ENCODE measurements at places on chromosomes 2 and 18. TPM values are rescaled to one million over a fixed set of nuclear protein-coding genes. Genes with fewer than 3 reads are reported as not detected.

DNA sequence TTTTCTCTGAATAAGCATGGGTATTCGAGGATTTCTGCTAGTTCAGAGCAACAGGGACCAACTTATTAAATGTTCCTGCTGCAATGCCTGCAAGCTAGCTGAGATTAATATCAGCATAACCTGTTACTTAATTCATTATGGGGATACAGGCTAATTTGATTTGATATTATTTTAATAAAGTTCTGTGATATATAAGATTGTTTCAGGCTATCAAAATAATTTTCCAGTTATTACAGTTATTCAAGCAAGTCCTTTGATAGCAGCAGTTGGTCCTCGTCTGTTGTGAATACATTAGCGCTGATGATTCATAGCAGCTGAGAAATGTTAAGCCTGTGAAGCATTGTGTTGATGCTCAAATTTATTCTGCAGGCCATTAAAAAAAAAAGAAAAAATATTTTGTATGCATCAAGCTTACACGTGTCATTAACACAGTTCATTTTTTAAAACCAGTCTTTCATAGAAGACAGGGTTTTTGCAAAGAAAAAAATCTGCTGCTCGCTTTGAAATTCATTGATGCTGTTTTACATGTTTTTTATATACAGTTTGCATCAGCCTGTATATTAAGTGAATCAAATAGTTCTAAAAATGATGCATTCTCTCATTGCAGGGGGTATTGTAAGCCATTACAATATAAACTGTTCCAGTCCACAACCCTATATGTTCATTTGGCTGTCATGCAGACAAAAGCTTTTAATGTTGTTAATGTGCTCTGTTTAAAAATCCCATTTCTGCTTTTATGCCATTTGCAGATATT lies 482.5 kb downstream of the BCL11A start:
- no peaks in the 10 kb centered on the region for H3K4me1 ChIP-seq
- no peaks in the 10 kb centered on the region for H3K36me3 ChIP-seq
- H3K4me3 ChIP-seq = no peak overlapping the region
- H3K27ac ChIP-seq = no peak overlapping the region

DNA sequence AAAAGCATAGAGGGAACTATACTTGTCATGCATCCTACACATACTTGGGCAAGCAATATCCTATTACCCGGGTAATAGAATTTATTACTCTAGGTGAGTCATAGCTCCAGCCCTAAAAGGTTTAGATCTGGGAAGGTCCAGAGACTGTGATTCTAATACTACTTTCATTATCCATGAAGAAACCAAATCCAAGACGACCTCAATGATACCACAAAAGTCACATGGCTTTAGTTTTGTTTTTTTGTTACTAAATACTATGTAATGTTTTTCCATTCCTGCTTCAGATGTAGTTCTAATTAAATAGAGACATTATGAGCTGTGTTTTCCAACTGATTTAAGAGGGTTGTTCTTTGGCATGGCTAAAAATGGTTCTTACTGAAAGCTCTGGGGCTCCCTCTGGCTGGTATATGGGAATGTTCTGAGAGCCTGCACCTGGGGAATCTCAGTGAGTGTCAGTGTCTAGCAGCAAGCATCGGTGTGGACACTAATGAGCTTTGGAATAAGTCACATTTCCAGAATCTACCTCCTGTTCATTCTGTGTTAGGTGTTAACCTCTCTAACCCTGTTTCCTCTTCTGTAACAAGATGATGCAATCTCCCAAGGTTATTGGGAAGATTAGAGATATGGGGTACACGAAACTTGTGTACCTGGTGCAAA lies 20.5 kb upstream of the IL1RL2 start:
- no peak overlapping the region for H3K27ac ChIP-seq
- H3K4me3 ChIP-seq = no peak overlapping the region
- peak; percentile 59 for DNase-seq
- no peaks in the 10 kb centered on the region for H3K27me3 ChIP-seq

Gene TLX2
- total RNA-seq = not detected

Gene SERPINB3
- not detected for total RNA-seq

GRCh38 chr18:51522821-51523220 lies 325.3 kb upstream of the MEX3C start:
- no peak overlapping the region for H3K27ac ChIP-seq
- no peaks in the 10 kb centered on the region for H3K4me1 ChIP-seq
- no peaks in the 10 kb centered on the region for H3K36me3 ChIP-seq
- no peak for DNase-seq
- no peak overlapping the region for H3K4me3 ChIP-seq

DNA sequence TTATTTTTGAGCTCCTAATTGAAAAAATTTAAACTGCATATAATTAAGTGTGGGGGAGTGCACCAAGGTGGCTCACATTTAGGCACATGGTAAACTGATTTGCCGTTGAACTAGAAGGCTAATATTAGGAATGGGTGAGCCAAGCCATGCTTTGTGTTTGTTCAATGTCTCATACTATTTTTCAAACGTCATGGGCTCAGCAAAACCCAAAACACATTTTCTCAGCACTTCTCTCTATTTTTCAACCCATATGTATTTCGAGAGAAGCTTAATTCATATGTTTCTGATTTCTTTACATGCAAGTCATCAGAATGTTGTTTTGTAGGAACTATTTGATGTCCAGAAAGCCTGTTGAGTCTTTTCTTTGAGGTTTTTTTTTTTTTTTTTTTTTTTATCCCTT lies 291.2 kb downstream of the TCF4 start:
- DNase-seq = no peak
- H3K4me3 ChIP-seq = no peak overlapping the region
- no peaks in the 10 kb centered on the region for H3K4me1 ChIP-seq
- no peak overlapping the region for H3K27ac ChIP-seq
- H3K36me3 ChIP-seq = peaks cover 5% of the 10 kb centered on the region
- no peaks in the 10 kb centered on the region for H3K27me3 ChIP-seq

GRCh38 chr2:235498946-235499812 lies 5.3 kb downstream of the AGAP1 start:
- DNase-seq = no peak
- H3K4me3 ChIP-seq = no peak overlapping the region
- H3K4me1 ChIP-seq = peaks cover 24% of the 10 kb centered on the region
- no peaks in the 10 kb centered on the region for H3K36me3 ChIP-seq
- H3K27me3 ChIP-seq = no peaks in the 10 kb centered on the region

- H3K4me1 ChIP-seq = peaks cover 5% of the 10 kb centered on the region
- no peak overlapping the region for H3K27ac ChIP-seq
- no peak overlapping the region for H3K4me3 ChIP-seq
- peak; percentile 65 for DNase-seq
These were observed 273.3 kb upstream of the TCF4 start for GRCh38 chr18:55861266-55861665.

Gene AGXT
- total RNA-seq = not detected

- H3K4me1 ChIP-seq = peaks cover 30% of the 10 kb centered on the region
- H3K4me3 ChIP-seq = no peak overlapping the region
- H3K27ac ChIP-seq = no peak overlapping the region
- no peak for DNase-seq
These were observed 39.3 kb downstream of the TSHZ1 start for GRCh38 chr18:75249672-75250470.

- H3K4me1 ChIP-seq = no peaks in the 10 kb centered on the region
- H3K36me3 ChIP-seq = no peaks in the 10 kb centered on the region
- no peaks in the 10 kb centered on the region for H3K27me3 ChIP-seq
- H3K4me3 ChIP-seq = no peak overlapping the region
- H3K27ac ChIP-seq = no peak overlapping the region
These were observed 190.0 kb downstream of the NAPG start for GRCh38 chr18:10715791-10716190.

Gene UCN
- not detected for total RNA-seq

GRCh38 chr2:73068147-73068546 lies 3.4 kb downstream of the SFXN5 start:
- H3K4me1 ChIP-seq = peaks cover 31% of the 10 kb centered on the region
- H3K27ac ChIP-seq = no peak overlapping the region
- no peaks in the 10 kb centered on the region for H3K36me3 ChIP-seq
- no peak for DNase-seq

Gene FBXO36
- 1.1 TPM for total RNA-seq

GRCh38 chr2:164651361-164651760 lies 30.1 kb upstream of the GRB14 start:
- H3K36me3 ChIP-seq = no peaks in the 10 kb centered on the region
- no peak overlapping the region for H3K4me3 ChIP-seq
- H3K27me3 ChIP-seq = no peaks in the 10 kb centered on the region

GRCh38 chr2:222176890-222177289 lies 121.9 kb downstream of the PAX3 start:
- H3K36me3 ChIP-seq = no peaks in the 10 kb centered on the region
- no peaks in the 10 kb centered on the region for H3K4me1 ChIP-seq
- no peak overlapping the region for H3K4me3 ChIP-seq
- no peak for DNase-seq
- H3K27me3 ChIP-seq = no peaks in the 10 kb centered on the region

- H3K4me3 ChIP-seq = no peak overlapping the region
- no peaks in the 10 kb centered on the region for H3K27me3 ChIP-seq
- DNase-seq = no peak
- no peak overlapping the region for H3K27ac ChIP-seq
These were observed 33.6 kb upstream of the CELF4 start for GRCh38 chr18:37598966-37599896.

Gene CPS1
- total RNA-seq = 0.88 TPM

Gene CCDC141
- not detected for total RNA-seq

Gene GDF7
- total RNA-seq = 1.1 TPM

Gene SERPINB13
- not detected for total RNA-seq

Gene SLC9A4
- total RNA-seq = 0.07 TPM

GRCh38 chr2:41377837-41378236 lies 670.0 kb upstream of the PKDCC start:
- no peak overlapping the region for H3K27ac ChIP-seq
- DNase-seq = no peak
- no peaks in the 10 kb centered on the region for H3K27me3 ChIP-seq

Gene CERKL
- not detected for total RNA-seq

GRCh38 chr2:97969081-97970067 lies 26.4 kb downstream of the TMEM131 start:
- H3K4me3 ChIP-seq = no peak overlapping the region
- no peak for DNase-seq
- H3K4me1 ChIP-seq = no peaks in the 10 kb centered on the region
- H3K36me3 ChIP-seq = no peaks in the 10 kb centered on the region
- H3K27ac ChIP-seq = no peak overlapping the region

GRCh38 chr2:201798252-201798913 lies 8.0 kb upstream of the CDK15 start:
- H3K27me3 ChIP-seq = peaks cover 5% of the 10 kb centered on the region
- no peak overlapping the region for H3K27ac ChIP-seq
- H3K4me3 ChIP-seq = no peak overlapping the region
- peaks cover 14% of the 10 kb centered on the region for H3K4me1 ChIP-seq
- DNase-seq = peak; percentile 42
- no peaks in the 10 kb centered on the region for H3K36me3 ChIP-seq

DNA sequence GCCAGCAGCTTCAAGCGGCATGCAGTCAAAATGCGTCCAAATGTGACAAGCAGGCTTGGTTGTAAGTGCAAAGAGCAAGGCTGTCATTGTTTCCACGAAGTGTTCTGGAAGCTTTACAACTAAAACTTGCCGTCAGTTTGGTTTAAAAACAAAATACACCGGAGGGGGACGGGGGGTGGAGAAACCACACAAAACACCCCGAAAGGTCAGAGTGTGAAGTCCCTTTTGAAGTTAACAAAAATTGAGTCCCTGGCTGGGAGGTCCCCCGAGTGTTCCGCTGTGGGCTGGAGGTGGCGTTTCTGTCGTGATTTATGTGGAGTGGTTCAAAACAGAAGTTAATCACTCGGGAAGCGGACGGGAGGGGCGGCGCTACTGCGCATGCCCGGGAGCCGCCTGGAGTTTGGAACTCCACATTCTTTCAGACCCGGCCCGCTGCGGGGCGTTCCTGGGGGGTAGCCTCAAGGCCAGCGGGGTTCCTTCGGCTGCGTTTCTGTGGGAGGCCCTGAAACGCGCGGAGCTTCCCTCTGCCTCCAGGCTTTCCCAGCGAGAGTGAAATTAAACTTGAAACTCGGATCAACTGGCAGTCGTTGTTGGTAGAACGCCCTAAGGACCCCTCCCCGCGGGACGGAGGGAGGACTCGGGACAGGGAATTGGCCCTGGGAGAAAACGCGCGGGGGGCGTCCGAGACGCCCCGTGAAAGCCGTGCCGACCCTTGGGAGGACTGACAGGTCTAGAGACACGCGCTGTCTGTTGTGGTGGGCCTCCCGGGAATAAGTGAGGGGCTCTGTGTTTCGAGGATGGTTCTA lies 1.4 kb downstream of the TGIF1 start:
- peak; percentile 95 for DNase-seq
- no peaks in the 10 kb centered on the region for H3K27me3 ChIP-seq
- H3K4me3 ChIP-seq = peak overlapping the region; percentile 95
- peaks cover 4% of the 10 kb centered on the region for H3K36me3 ChIP-seq

- H3K4me1 ChIP-seq = peaks cover 9% of the 10 kb centered on the region
- no peak for DNase-seq
- no peak overlapping the region for H3K27ac ChIP-seq
These were observed 5.8 kb upstream of the ACSL3 start for GRCh38 chr2:222854773-222855700.

GRCh38 chr2:75853436-75853835 lies 142.7 kb upstream of the GCFC2 start:
- H3K27ac ChIP-seq = no peak overlapping the region
- no peaks in the 10 kb centered on the region for H3K36me3 ChIP-seq
- no peaks in the 10 kb centered on the region for H3K27me3 ChIP-seq

GRCh38 chr2:115160531-115161080 lies 718.2 kb downstream of the DPP10 start:
- DNase-seq = no peak
- H3K4me3 ChIP-seq = no peak overlapping the region
- H3K4me1 ChIP-seq = no peaks in the 10 kb centered on the region
- H3K27ac ChIP-seq = no peak overlapping the region

Gene STARD7
- 132 TPM for total RNA-seq

DNA sequence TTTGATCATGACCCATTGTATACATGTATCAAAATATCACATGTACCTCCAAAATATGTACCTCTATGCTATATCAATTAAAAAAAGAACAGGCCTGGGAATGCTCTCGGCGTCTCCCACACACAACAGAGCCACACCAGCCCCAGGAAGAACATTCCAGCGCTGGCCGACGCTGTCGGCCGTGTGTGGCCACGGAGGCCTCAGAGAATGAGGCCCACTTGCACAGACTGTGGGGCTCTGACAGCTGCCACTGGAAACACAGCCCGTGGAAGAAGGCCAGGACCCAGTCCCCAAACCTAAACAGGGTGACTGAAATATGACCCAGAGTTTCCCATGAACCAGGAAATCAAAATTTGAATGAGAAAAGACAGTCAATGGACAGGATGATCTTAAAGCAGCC lies 69.7 kb downstream of the EIPR1 start:
- H3K4me3 ChIP-seq = no peak overlapping the region
- H3K36me3 ChIP-seq = no peaks in the 10 kb centered on the region
- H3K4me1 ChIP-seq = peaks cover 3% of the 10 kb centered on the region
- H3K27me3 ChIP-seq = no peaks in the 10 kb centered on the region

All from endothelial cell of umbilical vein (primary cell).